Immature natural killer cell (primary cell): ENCODE measurements at places on chromosomes 1 and 21. TPM values are rescaled to one million over a fixed set of nuclear protein-coding genes. Genes with fewer than 3 reads are reported as not detected.

CCDC27 gene
- polyA plus RNA-seq: not detected

LCE6A gene
- polyA plus RNA-seq: not detected

PDZK1 gene
- polyA plus RNA-seq: not detected

MEGF6 gene
- not detected for polyA plus RNA-seq

GCSAML gene
- 0.07 TPM for polyA plus RNA-seq

DCST1 gene
- not detected for polyA plus RNA-seq

LRRC71 gene
- polyA plus RNA-seq: not detected

GRCh38 chr1:226593541-226593940, 45.0 kb downstream of the STUM start:
- no peak for DNase-seq

DNA sequence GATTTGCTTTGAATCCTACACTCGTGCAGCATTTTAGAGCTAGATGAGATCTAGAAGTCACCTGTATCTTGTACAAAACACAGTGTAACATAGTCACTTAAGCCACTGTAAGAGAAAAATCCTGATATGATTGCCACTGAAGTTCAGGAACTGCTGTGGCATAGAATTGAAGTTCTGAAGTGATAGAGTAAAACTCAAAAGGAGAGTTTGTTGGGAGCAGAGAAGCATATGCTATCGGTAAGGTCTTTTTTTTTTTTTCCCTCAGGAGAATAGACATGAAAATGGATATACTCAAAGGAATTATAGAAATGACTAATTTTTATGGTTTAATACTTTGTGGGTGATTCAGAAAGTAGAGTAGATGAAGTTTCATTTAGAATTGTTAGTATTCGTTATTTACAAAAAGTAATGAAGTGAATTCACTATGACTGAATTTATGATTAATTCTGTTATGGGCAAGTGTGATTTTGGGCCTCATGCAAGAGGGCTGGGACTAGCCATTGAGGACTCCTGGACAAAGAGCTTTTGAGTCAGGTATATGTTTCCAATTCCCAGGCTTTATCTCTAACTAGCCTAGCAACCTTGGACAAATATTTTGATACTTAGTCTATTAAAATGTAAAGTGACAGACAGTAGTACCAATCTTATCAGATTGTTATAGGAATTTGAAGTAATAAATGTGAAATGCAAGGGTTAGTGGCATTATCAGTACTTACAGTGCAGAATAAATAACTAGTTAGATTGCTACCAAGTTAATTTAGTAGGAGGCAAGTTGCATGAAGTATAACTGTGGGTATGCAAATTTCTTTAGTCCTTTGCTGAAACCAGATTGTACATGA, 3.1 kb downstream of the KCTD3 start:
- no peak for DNase-seq

DNA sequence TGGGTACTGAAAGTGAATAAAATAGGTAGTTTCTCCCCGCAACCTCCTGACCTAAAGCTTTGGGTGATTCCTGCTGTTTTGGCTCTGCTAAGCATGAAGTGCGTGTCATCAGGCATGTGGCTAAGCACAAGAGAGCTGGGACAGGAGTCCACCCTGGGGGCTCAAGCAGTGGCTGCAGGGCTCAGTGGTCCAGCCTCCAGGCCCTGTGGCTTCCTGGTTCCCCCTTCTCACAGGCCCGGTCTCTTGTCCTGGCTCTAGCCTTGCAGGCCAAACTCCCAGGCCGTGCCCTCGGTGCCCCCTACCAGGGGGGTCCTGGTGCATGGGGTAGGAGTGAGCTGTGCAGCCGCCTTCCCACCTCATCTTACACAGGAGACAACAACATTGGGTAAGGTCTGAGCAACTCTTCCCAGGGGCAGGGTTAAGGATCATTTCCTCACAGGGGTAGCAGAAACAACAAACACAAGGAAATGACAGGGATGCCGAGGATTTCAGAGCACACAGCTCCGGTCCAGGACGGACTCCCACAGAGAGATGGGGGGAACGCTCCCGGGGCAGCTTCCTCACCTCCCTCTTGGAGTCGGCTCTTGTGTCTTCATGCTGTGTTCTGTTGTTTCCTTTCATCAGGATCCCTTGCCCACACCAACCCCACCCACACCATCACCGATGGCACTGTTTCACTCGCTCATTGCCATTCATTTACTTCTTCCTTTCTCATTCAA, 19.8 kb upstream of the SLC2A1 start:
- no peak for DNase-seq

GRCh38 chr1:206969090-206969489, 1.2 kb downstream of the FCAMR start:
- DNase-seq: no peak

GRCh38 chr1:82830690-82831380, 1030.1 kb downstream of the ADGRL2 start:
- DNase-seq: no peak

DNA sequence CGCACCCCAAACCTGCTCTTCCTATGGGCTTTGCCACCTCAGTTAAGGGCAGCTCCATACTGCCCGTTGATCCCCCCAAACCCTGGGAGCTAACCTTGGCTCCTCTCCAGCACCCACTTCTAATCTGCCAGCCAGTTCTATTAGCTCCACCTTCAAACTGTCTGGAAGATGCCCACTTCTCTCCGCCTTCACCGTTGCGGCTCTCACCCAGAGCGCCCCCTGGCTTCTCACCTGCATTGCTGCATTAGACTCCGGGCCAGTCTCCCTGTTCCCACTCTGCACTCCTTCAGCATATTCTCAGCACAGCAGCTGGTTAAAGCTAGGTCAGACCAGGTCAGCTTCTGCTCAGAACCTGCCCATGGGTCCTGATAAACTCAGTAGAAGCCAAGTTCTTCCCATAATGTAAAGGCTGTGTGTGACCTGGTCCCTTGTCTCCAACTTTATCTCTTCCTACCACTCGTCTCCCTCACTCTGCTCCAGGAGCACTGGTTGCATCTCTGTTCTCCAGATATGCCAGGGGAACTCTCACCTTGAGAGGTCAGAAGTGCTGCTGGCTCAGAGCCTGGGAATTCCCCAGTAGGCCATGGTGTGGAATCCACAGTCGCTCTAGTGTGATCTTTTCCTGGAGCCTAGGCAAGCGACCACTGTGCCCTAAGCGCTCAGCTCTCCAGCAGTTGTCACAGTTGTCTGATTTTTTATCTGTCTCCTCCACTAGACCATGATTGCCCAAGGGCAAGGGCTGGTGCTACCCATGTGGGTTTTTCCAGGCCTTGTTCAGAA, 150.3 kb downstream of the HMGB4 start:
- DNase-seq: no peak

DNA sequence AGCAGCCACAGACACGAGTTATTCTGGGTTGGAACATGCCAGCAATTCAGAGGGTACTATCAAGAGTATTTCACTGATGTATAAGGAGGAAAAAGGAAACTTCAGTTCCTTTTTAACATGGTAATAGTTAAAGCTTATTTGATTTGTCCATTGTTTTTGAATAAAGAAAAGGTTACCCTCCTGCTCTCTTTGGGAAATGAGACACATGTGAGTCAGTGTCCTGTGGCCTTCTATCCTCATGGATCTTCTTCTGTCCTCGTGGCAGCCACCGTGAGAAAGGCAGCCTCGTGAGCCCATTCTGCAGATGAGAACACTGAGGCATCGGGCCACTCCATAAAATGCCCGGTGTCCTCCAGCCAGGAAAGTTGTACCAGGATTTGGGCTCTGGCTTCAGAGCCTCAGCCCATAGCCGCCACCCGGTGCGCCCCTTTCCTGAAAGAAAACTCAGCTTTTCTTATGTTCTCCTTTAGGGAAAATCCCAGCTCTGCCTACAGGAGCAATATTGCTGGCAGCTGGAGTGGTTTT, 24.8 kb downstream of the KCNAB2 start:
- DNase-seq: no peak

DNA sequence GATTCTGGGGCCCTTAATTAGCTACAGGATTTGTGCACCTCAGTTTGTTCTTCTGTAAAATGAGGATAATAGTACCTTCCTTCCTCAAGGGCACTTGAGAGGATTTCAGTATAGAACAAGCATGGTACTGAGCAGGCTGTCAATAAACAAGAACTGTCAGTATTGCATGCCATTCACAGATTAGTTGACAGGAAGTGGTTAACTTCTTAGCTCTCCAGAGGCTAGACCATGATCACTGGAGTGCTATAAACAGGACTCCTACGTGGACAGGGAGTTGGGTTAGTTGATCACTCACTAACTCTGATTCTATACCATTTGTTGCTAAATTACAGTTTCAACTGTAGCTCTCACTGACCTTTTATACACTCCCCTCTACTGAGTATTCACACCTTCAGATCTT, 126.2 kb upstream of the DAB1 start:
- no peak for DNase-seq

DNA sequence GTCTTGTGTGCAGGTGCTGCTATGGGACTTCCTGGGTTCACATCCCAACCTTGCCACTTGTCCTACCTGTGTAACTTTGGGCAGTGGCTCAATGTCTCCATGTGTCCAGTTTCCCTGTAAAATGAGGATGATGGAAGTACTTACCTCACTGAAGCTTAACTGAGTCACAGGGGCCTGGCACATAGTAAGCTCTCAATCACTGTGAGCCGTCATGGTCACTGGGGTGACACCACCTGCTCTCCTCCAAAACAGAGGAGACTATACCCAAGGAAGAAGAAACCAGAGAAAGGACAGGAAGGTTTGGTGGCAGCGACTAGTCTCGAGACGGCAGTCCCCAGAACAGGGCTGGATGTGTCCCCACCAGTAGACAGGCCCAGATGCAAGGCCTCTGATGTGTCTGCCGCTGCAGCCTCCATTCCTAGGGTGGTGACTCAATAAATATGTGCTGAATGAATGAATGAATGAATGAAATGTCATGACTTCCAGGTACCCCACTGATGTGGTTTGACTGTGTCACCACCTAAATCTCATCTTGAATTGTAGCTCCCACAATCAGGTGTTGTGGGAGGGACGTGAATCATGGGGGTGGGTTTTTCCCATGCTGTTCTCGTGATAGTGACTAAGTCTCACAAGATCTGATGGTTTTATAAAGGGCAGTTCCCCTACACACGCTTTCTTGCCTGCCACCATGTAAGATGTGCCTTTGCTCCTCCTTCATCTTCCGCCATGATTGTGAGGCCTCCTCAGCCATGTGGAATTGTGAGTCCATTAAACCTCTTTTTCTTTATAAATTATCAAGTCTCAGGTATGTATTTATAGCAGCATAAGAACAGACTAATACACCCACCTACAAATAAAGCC, 13.0 kb upstream of the LRP8 start:
- no peak for DNase-seq

DNA sequence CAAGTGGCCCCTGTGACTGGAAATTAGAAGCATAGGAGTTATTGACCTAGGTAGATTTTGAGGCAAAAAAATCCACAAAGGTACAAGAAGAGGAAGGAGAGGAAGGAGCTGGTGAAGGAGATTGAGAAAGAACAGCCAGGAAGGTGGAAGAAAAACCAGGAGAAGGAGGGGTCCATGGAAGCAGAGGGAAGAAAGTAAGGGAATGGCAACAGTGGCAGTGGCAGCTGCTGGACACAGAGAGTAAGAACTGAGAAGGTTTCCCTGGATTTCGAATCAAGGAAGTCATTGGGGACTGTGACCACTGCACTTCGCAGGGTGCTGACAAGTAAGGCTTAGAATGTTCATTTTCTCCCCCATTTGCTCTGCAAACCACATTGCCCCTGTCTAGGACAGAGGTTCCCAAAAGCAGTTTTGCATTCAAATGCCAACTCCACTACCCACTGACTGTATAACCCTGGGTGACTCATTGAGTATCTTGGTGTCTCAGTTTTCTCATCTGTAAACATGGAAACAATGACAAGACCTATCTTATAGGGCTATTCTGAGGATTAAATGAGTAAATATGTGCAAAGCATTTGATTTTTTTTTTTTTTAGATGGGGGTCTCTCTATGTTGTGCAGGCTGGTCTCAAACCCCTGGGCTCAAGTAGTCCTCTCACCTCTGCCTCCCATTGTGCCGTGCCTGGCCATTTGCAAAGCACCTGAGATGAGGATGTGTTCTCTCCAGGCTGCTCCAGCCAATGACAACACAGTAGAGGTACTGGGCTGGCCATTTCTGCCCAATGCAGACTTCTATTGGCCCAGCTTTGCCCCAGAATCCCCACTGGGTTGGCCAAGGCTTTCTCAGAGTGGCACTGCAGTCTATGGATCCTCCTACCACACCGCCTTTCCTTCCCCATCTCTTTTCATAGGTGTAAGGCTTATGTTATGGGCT, 9.3 kb upstream of the CAPN2 start:
- DNase-seq: no peak

DNA sequence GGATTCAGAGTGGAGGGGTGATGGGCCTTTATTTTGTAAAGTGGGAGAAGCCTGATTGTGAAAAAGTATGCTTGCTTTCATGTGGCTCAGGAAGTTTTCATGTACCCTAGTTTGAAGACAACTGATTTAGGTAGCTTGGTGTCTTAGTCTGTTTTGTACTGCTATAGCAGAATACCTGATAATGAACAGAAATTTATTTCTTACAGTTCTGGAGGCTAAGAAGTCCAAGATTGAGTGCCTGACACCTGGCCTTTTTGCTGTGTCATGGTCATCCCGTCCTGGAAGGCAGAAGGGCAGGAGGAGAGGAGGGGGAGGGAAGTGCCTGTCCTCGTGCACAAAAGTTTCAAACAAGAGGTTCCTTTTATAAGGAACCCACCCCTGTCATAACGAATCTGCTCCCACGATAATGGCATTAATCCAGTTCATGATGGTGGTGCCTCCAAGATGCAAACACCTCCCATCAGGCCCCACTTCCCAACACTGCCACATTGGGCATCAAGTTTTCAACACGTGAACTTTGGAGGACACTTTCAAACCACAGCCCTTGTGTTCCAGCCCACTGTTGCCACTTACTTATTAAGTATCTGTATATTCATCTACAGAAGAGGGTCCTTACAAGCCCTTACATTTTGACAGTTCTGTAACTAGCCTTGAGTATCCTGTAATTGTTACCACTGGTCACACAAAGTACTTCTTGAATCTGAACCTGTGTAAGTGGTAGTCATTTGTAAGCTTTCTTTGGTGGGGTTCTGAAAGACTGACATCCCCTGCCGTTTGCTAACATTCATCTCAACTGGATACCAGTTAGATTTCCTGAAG, 9.5 kb downstream of the UCK2 start:
- DNase-seq: no peak

DNA sequence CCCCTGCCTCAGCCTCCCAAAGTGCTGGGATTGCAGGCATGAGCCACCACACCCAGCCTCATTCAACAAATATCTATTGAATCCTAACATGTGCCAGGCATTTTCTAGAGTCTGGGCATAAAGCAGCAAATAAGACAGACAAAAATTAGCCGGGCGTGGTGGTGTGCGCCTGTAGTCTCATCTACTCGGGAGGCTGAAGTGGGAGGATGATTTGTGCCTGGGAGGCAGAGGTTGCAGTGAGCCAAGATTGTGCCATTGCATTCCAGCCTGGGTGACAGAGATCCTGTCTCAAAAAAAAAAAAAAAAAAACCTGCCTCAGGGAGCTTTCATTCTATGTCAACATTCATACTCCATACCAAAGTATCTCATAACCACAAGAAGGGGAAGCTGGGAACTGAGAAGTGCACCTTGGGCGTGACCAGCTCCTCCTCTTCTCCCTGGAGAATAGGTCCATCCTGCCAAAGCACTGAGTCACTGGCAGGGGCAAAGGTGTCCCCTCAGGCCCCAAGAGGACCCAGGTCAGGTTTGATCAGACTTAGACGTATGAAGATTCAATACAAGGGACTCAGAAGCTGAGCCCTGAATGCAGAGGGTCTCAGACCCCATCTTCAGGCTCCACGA, 36.8 kb upstream of the PPP1R15B start:
- DNase-seq: no peak

- no peak for DNase-seq
Measured at GRCh38 chr1:178954937-178955336, 70.8 kb upstream of the FAM20B start.
